ENCODE measurements at places on chromosomes 3 and 15.

DNA sequence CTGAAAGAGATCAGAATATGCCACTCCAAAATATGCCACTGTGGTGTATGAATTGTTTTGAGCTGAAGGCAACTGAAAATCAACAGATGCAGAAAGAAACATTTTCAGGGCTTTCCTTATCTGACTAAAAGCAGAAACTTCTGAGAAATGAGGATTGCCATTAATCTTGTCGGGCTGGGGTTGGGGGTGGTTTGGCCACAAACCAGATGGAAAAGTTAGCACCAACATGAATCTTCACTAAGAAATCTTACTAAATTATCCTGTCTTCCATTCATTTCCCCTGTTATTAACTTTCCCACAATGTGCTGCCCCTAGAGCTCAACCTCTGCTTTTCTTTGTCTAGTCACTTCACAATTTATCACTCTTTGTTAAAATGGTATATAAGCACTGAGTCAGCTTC is 229.9 kb upstream of the GADL1 start:
- DNase-seq = no peak

- no peak for DNase-seq
These were observed 154.9 kb upstream of the WNT5A start for GRCh38 chr3:55641964-55642363.

- no peak for DNase-seq
These were observed 86.7 kb downstream of the FAM43A start for GRCh38 chr3:194772241-194773000.

- no peak for DNase-seq
These were observed 329.9 kb downstream of the SV2B start for GRCh38 chr15:91429973-91430372.

- DNase-seq = no peak
These were observed 130.3 kb downstream of the CHDH start for GRCh38 chr3:53715815-53716483.

DNA sequence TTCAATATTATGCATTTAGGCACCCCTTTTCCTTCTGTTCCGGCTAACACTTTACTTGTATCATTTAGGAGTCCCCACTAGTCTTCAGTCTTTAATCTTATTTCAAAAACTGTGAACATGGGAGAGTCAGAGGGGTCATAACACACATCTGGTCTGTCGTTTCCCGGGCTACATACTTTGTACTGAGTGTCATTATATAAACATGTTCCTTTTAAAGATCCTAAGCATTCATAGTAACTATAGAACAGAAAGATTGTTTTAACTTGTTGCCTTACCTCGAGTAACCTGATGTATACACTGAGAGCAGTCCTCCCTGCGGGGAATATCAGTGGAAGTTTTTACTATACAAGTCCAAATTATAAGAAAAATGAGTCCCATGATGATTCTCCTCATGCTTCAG is 78.2 kb upstream of the VEPH1 start:
- DNase-seq = no peak

DNA sequence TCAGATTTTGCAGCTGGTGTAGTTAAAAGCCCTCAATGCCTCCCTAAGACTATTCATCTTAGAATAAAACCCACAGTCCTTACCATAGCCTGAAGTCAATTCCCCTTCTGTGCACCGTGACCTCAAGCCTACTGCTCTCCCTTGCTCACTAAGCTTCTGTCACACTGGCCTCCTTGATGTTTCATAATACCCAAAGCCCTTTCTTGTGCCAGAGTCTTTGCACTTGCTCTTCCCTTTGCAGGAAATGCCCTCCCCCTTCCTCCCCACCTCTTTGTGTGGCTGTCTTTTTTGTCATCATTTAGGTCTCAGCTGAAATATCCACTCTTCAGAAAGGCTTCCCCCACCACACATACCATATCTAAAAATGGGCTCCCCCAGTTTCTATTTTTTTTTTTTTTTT is 4.2 kb upstream of the PLEKHO2 start:
- no peak for DNase-seq

DNA sequence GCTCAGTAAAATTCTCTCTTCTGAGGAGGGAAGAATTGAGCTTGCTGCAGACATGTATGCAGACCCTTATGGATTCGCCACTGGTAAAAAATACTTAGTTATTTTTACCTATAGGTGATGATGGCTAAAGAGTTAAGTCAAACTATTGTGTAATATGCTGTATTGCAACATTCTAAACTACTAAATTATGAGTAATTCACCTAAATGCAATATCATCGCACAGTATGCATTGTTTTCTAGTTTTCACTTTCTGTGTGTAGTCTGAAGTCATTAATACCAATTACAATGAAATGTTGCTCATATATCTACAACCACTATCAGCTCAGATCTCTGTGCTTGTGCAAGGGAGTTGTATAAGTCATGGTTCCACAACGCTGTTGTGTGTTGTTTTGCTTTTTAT is 48.7 kb upstream of the ROBO2 start:
- DNase-seq = peak; percentile 52

DNA sequence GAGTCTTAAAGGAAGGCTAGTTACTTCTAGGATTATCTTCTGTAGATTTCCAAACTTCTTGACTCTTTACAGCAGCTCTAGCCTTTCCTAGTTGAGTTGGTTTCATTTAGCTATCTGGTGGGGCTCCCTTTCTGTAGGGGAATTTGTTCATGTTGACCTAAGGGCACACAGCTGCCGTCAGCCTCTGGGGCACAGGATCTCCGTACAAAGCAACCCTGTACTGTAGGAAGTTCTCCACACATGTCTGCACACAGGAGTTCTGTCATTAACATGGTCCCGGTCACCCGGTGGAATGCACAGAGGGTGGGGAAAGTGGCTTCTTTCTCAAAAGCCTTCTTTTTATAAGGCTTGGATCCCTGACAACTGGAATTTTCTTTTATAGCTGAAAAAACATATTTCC is 88.7 kb upstream of the TNIK start:
- no peak for DNase-seq

DNA sequence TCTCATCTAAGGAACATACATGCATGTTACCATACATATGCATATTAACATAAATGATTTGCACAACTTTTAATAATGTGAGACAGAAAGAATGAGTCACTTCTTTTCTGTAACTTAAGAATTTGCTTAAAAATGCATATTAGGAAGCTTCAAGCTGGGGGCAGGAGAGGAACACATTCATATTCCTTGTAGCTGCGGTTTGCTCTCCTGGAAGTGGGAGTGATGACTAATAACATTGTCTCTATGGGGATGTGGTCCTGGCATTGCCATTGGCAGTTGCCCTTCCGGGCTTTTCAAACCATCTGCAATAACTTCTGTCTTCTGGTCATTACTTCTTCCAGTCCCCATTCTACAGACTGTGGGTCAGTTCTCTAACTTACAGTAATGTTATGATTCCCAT is 15.6 kb downstream of the CHST2 start:
- DNase-seq = peak; percentile 48

DNA sequence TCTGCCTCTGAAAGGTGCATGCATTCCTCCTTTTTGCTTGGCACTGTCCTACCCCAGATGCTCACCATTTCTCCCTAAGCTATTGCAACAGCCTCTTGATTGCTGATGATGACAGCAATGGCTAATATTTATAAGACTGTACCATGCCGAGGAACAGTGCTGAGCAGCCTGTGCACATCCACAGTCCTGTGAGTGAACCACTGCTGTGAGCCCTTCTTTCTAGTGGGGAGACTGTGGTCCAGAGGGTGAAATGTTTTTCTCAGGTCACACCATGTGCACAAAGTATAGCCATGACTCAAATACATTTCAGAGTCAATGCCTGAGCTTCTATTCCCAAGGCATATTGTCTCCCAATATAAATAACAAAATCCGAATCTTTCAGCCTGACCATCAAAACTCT is 231.2 kb upstream of the LRTM1 start:
- DNase-seq = no peak

DNA sequence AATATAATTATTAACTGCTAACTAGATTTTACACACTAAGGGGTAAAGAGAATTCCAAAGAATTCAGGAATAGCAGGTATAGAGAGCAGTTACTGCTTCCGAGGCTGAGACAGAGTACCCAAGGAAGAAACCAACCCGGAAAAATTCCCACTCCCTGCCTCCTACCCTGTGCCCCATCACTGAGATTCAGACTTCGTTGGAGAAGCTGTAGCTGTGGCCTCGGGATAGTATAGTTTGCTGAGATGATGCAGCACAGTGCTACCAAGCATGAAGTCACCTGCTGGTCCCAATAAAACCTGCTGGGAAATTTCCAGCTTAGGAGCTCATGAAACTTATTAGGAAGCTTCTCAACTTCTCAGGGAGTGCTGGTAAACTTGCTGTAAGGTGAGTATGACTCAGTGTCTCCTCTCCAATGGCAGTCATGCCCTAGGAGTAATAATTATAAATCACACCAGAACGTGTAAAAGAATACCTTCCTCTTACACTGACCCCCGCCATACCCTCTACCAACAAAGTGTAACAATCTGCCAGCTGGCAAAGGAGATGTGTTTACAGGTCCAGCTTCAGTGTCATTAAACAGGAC is 215.2 kb upstream of the ROBO2 start:
- no peak for DNase-seq

DNA sequence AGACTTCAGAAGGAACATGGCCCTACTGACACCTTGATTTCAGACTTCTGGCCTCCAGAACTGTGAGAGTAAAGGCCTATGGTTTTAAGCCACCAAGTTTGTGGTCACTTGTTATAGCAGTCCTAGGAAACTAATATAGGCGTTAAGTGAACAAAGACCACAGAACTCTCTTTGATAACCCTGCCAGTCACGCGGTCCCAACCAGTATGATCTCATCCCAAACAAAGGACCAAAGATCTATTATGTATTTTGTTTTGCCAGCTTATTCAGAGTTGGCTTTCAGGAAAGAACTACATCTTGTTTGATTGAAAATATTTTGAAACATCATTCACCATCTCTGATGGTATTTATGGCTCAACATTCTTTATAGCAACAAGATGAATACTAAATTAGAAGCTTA is 294.4 kb upstream of the SLCO3A1 start:
- no peak for DNase-seq

DNA sequence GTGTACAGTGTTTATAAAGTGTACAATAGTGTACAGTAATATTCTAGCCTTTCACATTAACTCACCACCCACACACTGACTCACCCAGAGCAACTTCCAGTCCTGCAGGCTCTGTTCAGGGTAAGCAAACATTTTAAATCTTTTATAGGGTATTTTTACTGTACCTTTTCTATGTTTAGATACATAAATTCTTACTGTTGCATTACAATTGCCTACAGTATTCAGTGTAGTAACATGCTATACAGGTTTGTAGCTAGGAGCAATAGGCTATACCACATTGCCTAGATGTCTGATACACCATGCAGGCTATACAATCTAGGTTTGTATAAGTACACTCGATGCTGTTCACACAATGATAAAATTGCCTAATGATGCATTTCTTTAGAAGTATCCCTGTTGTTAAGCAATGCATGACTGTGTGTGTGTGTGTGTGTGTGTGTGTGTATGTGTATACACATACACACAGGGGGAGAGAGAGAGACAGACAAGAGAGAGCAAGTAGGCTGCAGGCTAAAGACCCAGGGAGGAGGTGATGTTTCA is 72.5 kb upstream of the PRR23C start:
- DNase-seq = peak; percentile 39

- DNase-seq = peak; percentile 22
These were observed 297.5 kb upstream of the LYSMD4 start for GRCh38 chr15:100030586-100031229.

GRCh38 chr3:13998831-13999230 is 119.0 kb upstream of the WNT7A start:
- DNase-seq = no peak

DNA sequence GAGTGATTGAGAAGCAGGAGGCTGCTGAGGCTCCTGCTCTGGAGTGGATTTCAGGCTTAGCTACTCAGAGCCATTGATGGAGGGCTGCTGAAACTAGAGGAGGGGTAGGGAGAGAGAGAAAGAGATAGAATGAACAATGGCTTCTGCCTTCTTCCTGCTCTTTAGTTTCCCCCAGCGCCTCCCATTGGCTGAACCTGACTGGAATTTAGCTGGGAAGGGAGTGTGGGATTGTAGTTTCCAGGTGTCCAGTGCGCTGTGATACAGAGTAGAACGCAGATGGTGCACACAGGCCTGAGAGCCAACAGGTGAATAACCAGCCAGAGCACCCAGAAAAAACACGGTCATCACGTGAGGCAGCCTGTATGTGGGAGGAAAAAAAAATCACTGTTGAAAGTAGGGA is 140.1 kb downstream of the IL20RB start:
- DNase-seq = no peak

DNA sequence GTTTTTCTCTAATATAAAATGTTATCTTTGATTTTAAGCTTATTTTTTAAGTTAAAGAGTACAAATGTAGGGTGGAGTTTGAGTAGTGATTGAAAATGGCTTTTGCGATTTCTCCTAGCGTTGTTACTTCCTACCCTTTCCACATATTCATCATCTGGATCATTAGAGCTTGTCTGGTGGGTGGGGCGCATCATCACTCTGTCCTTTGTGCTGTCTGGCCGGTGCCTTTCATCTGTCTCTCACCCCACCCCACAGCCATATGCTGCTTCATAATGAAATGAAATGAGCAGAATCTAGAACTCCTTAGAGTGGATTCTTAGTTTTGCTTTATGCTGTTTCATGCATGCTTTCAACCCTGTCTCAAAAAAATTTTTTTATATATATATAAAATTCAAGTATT is 44.3 kb downstream of the ATP1B3 start:
- no peak for DNase-seq

DNA sequence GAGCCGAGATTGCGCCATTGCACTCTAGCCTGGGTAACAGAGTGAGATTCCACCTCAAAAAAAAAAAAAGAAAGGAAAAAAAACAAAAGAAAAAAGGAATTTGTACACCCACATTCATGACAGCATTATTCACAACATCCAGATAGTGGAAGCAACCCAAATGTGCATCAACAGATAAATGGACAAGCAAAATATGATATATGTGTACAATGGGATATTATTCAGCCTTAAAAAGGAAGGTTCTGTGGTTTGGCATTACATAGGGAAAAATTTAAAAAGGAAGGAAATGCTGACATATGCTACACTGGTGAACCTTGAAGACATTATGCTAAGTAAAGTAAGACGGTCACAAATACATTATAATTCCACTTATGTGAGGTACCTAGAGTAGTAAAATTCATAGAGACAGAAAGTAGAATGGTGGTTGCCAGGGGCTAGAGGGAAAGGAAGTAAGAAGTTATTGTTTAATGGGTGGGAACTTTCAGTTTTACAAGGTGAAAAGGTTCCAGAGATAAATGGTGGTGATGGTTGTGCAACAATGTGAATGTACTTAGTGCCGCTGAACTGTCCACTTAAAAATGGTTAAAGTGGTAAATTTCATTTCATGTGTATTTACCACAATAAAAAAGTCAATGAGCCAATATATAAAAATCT is 118.5 kb downstream of the MYLK start:
- DNase-seq = no peak

DNA sequence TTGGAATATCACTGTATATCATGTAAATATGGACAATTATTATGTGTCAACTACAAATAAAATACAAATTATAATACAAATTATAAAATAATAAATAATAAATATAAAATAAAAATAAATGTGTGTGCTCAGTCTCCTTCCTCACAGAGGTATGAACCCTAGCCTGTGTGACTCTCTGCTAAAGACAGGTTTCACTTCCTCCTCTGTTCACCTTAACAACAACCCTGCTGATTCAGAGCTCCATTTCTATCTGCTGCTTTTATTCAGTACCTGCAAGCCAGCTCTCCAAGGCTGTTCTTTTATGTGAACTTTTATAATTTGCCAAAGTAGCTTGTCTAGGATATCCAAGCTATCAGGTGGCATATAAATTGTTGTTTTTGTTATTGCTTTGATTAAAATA is 610.7 kb upstream of the GRM7 start:
- DNase-seq = no peak
